ENCODE measurements at places on chromosomes 12 and 14.

GRCh38 chr14:23094666-23095195 lies at the start of gene ACIN1:
ACIN1 (minus strand) TSS chr14:23095136; CDS start chr14:23095112, 24 bp downstream.
- DNase-seq: peak; percentile 99

DNA sequence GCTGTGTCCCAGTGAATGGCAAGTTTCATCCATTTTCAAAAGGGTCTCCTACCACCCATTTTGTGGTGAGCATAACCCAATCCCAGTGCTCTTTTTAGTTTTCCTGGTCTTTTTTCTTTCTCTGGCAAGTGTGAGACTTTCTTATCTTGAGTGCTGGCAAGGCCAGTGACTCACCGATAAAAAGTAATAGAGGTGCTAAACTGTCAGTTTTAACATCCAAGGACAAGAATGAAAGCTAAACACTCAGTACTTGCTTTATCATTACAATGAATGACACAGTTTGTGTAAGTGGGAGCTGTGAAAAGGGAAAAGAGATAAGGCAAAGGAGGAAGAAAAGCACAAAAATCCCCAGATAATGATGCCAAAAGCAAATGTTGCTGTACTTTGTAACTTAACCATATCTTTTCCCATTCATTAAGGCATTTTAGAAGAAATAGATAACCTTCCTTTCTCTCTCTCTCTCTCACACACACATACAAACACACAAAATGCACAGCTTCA lies 4.9 kb upstream of the LRIG3 start:
- DNase-seq: no peak

DNA sequence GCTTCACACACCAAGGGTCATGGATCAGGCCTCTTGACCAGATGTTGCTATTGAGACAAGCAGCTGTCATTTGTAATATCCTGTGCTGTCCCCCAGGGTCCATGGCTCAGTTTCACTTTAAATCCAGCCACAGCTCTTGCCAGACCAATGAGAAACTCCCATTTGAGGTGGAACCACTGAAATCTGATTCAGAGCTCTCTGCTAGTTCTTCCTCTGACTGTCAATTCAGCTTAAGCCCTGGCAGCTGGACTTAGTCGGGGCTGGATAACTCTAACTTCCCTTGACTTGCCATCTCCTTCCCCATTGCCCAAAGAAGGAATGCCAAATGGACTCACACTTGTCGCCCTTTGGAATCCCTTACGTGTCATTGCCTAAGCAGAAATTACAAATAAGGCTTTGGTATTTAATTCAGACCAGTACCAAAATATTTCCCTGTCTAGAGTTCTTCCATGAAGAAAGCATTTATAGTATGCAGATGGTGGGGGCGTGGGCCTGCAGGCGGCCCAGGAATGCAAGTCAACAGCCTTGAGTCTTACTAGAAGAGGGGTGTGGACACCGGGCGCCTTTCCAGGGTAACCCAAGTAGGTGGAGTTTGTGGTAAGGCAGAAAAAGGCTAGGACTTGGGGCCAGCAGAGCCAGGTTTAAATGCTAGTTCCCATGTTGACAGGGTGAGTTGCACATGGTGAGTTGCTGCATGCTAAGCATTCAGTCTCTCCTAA lies 96.9 kb upstream of the TMPO start:
- DNase-seq: no peak

DNA sequence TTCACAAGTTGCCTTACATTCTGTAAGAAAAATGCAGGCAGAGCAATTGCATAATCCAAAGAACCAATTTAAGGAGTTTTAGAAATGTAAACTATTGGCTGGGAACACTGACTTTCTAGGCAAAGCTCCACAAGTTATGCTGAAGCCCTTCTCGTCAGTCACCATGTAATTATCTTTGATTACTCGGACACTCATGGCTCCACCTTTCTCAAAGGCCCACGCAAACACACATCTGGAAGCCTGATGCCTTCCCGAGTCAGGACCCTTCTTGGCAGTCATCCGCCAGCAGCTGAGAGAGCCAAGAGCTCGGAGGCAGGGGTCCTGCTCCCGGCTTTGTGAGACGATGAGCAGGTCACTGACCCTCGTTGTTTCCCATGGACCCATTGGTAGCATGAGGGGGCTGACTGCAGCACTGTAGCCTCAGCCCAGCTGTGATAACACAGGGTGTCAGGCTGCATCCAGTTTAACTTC lies 202.2 kb downstream of the TMEM132D start:
- no peak for DNase-seq

DNA sequence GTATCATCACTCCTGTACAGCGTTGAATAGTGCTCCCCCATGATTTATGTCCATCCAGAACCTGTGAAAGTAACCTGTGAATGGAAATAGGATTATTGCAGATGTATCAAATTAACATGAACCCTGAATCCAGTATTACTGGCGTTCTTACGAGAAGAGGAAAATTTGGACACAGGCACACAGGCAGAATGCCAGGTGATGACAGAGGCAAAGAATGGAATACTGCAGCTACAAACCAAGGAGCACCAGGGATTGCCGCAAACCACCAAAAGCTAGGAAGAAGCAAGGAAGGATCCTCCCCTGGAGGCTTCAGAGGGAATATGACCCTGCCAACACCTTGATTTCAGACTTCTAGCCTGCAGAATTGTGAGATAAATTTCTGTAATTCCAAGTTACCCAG lies 113.5 kb upstream of the EGLN3 start:
- no peak for DNase-seq

- no peak for DNase-seq
Measured at GRCh38 chr14:83779266-83779665, 1750.7 kb upstream of the FLRT2 start.

Data from stimulated activated CD4-positive, alpha-beta T cell treated with anti-CD3 and anti-CD28 coated beads, Interleukin-4, amount 100 ng/mL, for 48 hours (primary cell).